Fibroblast of lung (primary cell): ENCODE measurements at places on chromosomes 2 and 18. TPM values are rescaled to one million over a fixed set of nuclear protein-coding genes. Genes with fewer than 3 reads are reported as not detected.

DNA sequence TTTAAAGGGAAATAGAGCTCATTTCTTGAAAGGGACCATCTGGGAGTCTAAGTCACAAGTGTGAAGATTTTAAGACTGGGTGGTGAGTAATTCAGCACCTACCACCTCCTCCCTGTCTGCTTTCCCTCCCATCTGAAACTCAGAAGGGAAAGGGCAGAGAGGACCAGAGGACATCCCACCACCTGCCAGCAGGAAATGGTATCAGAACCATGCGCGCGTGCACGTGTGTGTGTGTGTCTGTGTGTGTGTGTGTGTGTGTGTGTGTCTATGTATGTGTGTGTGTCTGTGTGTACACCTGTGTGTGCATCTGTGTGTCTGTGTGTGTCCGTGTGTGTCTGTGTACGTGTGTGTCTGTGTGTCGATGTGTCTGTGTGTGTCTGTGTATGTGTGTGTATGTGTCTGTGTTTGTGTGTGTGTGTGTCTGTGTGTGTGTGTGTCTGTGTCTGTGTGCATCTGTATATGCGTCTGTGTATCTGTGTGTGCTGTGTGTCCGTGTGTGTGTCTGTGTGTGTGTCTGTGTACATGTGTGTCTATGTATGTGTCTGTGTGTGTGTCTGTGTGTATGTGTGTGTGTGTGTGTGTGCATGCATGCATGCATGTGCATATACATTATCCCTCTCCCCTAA lies 76.8 kb downstream of the ZFP36L2 start:
- no peak for DNase-seq

- DNase-seq: peak; percentile 40
These were observed 22.3 kb upstream of the CAVIN2 start for GRCh38 chr2:191869178-191869577.

GRCh38 chr18:79193826-79194225 lies 124.6 kb downstream of the ATP9B start:
- no peak for DNase-seq

- DNase-seq: peak; percentile 34
These were observed 58.6 kb downstream of the RMDN2 start for GRCh38 chr2:37983719-37984118.

DNA sequence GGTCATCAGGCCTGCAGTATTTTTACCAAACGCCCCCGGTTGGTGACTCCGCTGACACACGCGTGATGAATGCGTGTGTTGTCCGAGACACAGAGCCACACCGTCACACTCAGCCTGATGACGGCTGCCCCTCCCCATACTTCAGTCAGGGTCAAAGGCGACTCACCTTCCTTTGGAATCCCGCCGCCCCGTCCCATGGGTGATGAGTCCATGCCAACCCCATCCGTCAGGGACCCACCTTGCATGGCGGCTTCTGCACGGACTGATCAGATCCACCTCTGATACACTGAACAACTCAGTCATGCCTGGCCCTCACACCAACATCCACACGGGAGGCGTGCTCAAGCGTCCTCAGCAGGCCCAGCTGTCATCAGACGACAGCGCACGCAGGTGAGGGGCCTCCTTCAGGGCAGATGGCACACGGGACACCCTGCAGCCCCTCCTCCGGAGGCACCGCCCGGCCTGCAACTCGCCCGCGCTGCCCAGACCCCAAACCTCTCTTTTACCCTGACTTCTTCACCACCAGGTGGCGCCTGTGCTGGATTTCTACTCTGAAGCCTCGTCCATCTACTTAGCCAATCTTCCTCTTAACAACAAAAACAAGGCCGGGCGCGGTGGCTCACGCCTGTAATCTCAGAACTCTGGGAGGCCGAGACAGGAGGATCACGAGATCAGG lies 89.2 kb downstream of the ZNF516 start:
- DNase-seq: peak; percentile 36

Gene MARS2
- polyA plus RNA-seq: 1.5 and 3.3 TPM in 2 replicates

Gene GPR35
- polyA plus RNA-seq: 0.09 TPM in 1 of 2 replicates, not detected in the other

Gene DLX1
- 0.09 and 0.43 TPM in 2 replicates for polyA plus RNA-seq
